ENCODE measurements at places on chromosomes 5 and 9.

- peak; percentile 9 for DNase-seq
These were observed 42.7 kb downstream of the NKD2 start for GRCh38 chr5:1051366-1051720.

- no peak for DNase-seq
These were observed 30.7 kb downstream of the ZNF354A start for GRCh38 chr5:178699681-178700253.

DNA sequence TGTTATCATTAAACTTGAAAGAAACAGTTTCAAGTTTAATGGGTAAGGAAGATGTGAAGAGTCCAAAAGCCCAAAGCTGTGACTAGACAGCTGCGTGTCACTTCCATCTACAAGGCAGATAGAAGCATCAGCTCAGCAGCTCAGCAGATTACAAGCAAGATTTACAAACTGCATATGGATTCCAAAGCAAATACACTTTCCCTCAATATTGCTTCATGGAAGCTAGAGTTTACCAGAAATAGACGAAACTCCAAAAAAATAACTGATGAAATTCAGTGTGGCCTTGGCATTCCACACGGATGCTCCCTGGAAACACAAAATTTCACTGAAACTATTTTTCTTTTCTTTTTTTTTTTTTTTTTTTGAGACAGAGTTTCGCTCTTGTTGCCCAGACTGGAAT, 17.9 kb downstream of the MYO10 start:
- no peak for DNase-seq

DNA sequence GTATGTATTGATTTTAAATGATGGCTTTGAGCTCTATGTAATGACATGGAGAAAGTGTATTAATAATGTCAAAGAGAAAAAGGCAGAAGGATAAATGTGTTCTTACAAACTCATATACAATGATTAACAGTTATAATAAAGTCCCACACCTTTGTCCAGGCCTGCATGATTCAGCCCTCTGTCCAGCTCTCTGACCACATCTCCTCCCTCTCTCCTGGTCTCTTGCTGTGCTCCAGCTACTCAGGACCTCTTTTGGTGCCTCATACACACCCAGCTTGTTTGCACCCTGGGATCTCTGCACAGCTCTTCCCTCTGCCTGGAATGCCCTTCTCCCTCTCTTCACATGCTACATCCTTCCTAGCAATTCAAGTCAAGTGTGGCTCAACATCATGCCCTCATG, 37.5 kb upstream of the DMRT1 start:
- no peak for DNase-seq

DNA sequence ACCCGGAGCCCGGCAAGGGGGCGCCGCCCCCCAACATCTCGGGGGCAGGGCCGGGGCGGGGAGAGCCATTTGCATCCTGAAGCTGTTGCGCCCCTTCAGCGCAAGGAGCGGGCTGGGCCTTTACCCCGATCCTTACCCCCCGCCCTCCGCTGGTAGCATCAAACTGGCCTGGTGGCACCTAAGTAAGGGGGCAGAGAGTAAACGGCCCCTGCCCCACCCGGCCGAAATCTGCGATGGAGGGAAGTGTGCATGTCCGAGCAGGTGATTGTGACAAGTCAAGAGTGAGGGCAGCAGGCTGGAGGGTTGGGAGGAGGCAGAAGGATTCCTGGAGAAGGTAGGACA, 101.2 kb downstream of the ESM1 start:
- DNase-seq = no peak

- DNase-seq = no peak
These were observed 14.8 kb upstream of the EXOC3 start for GRCh38 chr5:428219-428618.

- DNase-seq = no peak
These were observed 13.1 kb downstream of the ARHGEF37 start for GRCh38 chr5:149594206-149594895.

DNA sequence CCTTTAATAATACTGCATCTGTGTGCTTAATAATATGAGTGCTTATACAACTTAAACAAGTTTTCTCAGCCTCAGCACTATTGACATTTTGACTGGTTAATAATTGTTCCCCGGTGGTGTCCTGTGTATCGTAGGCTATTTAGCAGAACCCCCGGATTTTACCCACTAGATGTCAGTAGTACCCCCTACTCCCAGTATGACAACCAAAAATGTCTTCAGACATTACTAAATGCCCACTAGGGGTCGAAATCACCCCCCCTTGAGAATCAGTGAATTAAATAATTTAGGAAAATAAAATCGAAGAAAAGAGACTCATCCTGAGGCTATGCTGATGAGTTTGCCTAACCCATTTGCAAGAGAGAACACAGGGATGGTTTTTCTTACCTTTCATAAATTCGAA, 166.3 kb downstream of the ATP10B start:
- no peak for DNase-seq

DNA sequence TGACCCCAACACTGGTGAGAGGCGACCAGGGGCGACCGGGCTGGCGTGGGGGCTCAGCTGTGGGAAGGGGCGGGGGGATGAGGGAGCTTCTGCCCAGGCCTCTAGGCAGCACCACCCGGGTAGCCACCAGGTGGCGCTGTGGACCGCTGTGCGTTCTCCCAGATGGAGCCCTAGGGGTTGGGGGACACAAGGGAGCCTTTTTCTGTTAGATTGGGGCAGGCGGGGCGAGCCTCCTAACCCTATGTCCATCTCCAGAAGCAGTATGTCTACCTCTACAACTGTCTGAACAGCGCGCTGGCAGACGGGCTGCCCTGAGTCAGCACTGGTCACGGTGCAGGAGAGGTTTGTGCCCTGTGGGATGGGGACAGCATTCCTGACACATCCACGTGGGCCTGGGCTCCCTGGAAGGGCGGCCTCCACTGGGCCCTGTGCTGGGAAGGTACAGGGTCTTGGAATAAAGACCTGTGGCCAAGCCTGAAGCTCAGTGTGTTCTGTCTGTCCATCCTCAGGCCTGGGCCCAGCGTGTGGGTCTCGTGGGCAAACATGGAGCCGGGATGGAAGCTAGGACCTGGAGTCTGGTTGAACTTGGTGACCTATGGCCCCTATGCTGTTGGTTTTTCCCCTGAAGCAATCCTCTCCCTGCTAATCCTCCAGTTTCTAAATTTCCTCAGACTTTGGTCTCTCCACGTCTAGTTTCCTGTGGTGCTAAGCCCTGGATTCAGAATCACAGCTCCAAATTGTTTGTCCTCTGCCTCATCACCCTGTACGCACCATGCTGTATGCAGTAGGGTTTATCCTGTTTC, 23.1 kb upstream of the SPTLC1 start:
- DNase-seq = peak; percentile 91

DNA sequence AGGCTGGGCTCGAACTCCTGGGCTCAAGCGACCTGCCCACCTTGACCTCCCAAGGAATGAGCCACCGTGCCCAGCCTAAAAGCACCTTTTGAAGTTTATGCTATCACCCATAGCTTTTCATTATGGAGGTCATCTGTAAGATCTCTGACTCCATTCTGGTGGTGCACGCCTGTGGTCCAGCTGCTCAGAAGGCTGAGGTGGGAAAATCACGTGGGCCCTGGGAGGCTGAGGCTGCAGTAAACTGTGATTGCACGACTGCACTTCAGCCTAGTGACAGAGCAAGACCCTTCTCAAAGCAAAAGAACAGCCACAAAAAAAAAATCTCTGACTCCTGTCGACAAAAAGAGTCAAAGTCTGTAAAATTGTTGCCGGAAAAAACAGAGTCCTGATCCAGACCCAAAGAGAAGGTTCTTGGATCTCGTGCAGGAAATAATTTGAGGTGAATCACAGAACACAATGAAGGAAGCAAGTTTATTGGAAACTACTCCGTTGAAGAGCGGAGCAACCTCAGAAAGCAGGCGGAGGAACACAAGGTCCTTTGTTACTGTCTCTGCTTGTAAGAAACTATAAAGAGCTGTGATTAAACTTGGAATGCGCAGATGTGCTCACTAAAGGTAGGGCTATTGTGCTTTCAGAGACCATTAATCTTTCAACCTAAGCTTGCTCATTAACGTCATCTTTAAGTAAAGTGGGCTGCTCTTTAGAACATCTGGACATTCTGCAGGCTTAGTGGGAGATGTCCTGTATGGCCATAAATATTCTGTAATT, 2.0 kb upstream of the HAUS6 start:
- DNase-seq = no peak

- DNase-seq = no peak
These were observed 278.8 kb downstream of the ENC1 start for GRCh38 chr5:74361406-74362358.
